CD4-positive, alpha-beta T cell treated with Interleukin-15 for 4 hours (primary cell): ENCODE measurements at places on chromosomes 6 and 20.

- no peak for DNase-seq
These were observed 36.1 kb downstream of the KIF16B start for GRCh38 chr20:16537025-16537665.

DNA sequence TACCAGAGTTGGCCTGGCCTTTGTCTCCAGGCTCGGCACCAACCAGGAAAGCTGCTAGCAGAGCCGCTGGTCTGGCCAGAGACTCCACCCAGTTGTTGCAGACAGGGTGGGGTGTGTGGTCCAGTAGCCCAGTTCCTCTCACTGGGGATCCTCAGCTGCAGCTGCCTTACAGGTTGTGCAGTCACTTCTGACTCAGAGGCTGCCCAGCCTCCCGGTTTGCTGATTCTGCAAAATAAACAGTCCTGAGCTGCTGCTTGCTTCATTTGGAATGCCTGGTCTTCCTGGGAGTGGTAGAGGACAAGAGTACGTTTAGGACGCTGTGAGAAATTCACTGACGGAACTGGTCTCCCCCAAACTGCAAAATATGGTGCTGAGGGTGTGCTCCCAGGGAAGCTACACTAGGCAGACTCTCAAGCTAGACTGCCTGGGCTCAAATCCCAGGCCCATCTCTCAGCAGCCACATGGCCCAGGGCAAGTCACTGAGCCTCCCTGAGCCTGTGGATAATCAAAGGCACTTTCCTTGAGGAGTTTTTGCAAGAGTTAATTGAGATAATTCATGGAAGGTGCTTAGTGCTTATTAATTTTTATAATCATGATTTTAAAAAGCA is 246.1 kb downstream of the TFAP2C start:
- no peak for DNase-seq

- DNase-seq, result no peak
These were observed 4.7 kb upstream of the LY86 start for GRCh38 chr6:6583836-6584235.

GRCh38 chr6:126335210-126335609 is 4.7 kb upstream of the CENPW start:
- DNase-seq, result no peak

DNA sequence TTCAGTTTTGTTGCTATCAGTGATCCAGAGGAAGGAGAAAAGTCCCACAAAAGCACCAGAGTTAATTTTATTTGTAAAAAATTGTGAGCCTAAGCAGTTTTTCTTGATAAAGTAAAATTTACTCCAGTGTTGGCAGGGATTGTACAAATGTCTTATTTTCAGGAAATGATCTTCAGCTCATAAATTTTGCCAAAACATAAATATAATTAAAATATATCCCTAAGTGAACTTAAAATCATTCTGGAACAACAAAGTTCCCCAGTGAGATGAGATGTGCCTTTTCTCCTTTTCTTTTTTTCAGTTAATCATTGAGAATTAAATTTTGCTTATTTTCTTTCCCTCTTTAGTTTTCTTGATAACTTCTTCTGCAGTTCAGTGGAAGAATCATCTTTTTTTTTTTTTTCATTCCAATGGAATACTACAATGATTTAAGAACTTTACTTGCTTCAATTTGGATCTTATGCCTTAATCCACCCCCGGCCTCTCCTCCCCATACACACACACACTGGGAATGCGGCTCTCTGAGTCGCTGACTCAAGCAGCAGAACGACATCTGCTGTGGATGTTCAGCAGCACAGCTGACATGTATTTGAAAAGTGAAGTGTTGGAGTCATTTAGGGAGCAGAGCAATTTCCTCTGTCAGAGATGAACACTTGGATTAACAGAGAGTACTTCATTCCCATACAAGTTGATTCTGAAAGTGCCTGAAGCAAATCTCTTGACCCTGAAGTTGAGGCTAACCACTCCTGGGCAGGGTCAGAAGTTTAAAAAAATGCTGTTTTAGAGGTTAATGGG is 27.7 kb upstream of the LAMA4 start:
- no peak for DNase-seq

DNA sequence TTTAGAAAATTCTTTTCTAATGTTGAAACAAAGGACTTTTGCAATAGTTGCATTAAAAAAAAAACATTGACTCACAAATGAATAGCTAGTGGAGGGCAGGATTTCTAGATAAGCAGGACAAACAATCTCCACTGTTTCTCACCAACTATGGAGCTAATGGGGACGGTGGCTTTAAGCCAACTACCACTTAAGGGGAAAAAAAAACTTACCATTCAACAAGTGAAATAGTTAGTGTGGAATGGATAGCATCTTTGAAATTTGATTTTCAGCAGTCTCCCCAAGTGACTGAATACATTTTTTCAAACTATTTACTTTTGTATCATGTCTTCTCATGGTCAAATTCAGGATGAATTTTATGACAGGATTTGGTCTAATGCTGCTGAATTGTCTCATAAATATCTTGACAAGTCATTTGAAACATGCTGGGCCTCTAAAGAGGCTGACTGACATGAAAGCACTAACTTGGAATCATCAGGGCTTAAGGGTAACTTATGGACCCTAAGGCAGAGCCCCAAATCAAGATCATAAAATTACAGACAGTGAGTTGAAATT is 100.5 kb downstream of the EYA4 start:
- no peak for DNase-seq

DNA sequence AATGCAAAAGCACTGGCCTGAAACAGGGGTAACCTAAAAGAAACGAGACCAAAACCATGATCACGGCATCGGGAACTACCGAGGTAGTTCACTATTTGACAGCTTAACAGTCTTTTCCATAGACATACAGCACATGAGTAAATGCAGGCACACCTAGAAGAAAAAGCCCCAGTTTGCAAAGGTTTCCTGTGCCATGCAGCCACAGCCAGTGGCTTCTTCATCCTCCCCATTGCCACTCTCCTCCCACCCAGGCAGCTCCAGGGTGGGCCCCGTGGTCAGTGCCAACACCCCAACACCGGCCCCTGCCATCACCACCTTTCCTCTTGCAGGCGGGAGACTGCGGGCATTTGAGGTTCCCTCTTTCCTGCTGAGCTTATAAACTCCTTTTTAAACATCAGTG is 115.4 kb downstream of the SLC23A2 start:
- DNase-seq, result no peak

DNA sequence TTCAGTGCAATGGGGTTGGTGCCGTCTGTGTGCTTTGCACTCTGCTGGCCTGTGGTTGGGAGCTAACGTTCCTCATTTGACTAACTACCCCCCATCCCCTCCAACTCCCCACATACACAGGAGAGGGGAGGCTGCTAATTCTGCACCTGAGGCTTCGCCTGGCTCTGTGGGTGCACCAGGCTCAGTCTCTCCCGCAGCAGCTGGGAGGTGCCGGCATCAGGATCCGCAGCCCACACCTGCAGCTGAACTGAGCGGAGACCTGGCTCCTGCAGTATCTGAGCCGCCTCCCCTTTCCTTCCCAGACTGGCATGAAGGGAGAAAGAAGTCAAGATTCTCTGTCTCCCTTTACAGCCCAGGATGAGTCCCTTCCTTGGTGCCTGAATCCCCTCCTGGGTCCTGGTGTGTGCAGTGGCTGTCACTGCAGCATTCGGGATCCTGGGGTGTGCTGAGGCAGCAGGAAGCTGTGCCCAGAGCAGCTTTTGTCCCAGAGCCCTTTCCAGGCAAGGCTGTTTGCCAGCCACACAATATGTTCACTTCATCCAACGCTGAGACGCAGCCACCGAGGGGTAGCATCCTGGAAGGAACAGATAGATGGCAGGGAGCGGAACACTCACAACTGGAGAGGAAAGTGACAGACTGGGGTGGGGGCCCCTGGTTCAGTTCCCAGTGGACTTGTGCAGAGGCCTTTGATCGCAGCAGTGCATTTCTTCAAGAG is 70.2 kb downstream of the CDH4 start:
- DNase-seq, result no peak

DNA sequence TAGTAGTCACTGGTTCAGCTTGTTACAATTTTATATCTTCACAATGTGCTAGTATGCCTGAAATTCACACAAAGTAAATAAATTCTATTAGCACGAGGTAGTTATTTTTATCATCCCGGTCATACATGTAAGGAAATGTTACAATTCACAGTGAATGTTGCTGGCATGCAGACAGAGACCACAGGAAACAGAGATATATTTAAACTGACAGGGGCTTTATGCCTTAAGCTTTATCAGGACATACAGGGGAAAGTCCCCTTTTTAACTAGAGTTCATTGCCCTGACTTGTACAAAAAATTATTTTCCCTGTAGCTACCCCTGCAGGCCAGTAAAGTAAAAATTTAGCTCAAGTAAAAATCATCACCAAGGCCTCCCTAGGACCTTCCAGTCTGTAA is 712.0 kb upstream of the NRSN1 start:
- DNase-seq, result no peak

GRCh38 chr20:63191400-63191799 is 24.5 kb downstream of the YTHDF1 start:
- DNase-seq, result no peak
